Activated CD4-positive, alpha-beta T cell treated with anti-CD3 and anti-CD28 coated beads for 48 hours (primary cell): ENCODE measurements at places on chromosomes 7 and 10.
A peak's percentile ranks its signal among the peaks of the same experiment; 100 is the strongest.

GRCh38 chr7:153523320-153524015, 528.7 kb upstream of the DPP6 start:
- no peak for DNase-seq

- DNase-seq: no peak
Measured at GRCh38 chr7:92402920-92403759, 44.1 kb upstream of the GATAD1 start.

- peak; percentile 55 for DNase-seq
Measured at GRCh38 chr10:100878291-100878910, 34.4 kb upstream of the SLF2 start.

- DNase-seq: no peak
Measured at GRCh38 chr10:101091546-101092290, 29.9 kb downstream of the KAZALD1 start.

GRCh38 chr7:143411976-143412708, 3.5 kb upstream of the EPHA1 start:
- DNase-seq: no peak

- DNase-seq: no peak
Measured at GRCh38 chr7:30303312-30304039, 19.1 kb downstream of the ZNRF2 start.

GRCh38 chr7:98514211-98515031, 102.7 kb upstream of the NPTX2 start:
- no peak for DNase-seq

DNA sequence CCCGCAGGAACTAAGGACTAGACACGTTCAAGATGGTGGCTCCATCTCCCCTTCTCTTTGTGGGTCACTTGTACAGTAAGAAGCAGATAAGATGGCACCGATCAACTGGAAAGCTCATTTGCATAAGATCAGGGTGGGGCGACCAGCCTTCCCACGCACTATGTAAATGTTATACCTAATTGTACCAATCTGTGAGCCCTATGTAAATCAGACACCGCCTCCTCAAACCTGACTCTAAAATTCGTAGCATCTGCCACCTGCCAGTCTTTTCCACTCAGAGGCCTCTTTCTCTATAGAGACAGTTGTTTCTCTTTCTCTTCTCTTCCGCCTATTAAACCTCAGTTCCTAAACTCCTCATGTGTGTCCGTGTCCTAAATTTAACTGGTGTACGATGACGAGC, 324.5 kb downstream of the PHF14 start:
- DNase-seq: no peak

DNA sequence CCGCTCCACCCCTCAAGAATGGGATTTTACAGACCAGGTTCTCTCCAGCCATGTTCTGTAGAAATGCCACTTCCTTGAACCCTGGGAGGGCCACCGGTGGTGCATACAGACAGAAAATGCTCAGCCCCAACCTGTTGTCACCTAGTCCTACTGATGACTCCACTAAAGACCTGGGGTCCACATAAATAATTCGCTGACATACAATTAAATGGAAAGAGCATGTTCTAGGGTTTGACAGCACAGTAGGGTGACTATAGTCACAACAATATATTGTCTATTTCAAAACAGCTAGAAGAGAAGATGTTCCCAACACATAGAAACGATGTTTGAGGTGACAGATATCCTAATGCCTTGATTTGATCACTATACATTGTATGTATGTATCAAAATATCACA, 155.6 kb upstream of the NEBL start:
- no peak for DNase-seq

GRCh38 chr10:100357059-100357858, 10.2 kb downstream of the SCD start:
- no peak for DNase-seq

- no peak for DNase-seq
Measured at GRCh38 chr10:70324339-70324861, 40.6 kb upstream of the NPFFR1 start.

DNA sequence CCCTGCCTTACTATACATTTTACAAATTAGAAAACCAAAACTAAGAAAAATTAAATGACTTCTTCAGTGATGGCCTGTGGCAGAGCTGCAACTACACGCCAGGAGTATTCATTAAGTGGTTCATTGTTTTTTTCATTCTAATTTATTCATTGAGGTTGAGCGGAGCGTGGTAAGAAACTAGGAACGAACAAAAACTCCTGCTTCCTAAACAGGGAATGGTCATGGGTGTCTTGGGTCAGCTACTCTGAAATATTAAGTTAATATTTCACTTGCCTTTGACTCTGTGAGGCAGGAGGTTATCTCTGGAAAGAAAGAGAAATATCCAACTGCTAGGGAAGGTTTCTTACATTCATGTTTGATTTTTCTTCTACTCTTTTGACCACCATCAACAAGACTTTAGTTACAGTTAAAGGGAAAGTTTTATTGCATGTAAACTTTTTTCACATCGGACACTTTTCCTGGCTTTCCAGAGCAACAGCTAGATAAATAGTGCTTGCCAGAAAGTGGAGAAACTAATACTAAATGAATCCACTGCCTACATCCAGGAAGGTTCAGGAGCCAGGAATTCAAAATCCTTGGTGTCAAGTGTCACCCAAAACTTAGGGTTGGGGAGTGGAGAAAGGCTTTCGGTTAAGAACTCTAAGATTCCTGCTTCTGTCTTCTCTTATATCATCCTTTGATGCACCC, 896 bp upstream of the GNG11 start:
- no peak for DNase-seq

GRCh38 chr7:72234086-72234485, 178.1 kb downstream of the CALN1 start:
- no peak for DNase-seq

DNA sequence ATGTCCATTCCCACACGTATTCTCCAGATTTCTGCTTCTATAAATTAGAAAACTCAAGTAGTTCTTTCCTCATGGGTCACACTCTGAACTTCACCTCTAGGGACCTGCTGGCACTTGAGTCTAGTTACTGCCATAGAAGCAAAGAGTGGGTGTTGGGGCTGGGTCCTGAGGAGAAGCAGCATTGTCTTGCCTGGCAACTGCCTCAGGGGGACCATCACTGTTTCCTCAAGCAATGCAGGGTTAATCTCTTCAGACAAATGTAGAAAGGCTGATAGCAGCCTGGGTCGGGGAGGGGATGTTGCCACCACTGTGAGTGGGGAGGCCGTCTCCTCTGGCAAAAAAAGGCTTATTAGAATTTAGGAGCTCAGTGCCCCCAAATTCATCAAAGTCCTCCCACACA, 20.2 kb upstream of the PAPSS2 start:
- DNase-seq: no peak

- DNase-seq: no peak
Measured at GRCh38 chr10:104197364-104197763, 34.8 kb downstream of the CFAP43 start.

- no peak for DNase-seq
Measured at GRCh38 chr10:118692872-118693271, 61.9 kb downstream of the CACUL1 start.
